ENCODE measurements at places on chromosomes 3 and 15.

DNA sequence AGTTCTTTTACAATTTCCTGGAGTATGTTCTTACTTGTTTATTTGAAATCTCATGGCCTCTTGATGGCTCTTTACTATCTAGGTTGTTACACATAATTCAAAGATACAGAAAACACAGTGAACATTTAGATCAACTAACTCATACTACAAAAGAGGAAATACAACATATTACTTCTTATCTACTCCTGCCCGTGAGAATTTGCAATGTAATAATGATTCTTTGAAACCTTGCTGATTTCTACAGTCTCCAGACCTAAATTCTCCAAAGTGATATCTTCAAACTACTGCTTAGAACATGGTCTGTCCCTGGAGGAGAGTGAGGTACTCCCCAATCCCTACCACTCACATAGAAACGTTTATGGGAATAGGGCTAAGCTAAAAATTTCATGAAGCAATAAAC is 29.9 kb upstream of the GOLGA8B start:
- DNase-seq = no peak

- DNase-seq = no peak
Measured at GRCh38 chr3:108319428-108320082, 23.2 kb downstream of the HHLA2 start.

GRCh38 chr15:83164111-83164770 is 43.4 kb downstream of the HDGFL3 start:
- no peak for DNase-seq

DNA sequence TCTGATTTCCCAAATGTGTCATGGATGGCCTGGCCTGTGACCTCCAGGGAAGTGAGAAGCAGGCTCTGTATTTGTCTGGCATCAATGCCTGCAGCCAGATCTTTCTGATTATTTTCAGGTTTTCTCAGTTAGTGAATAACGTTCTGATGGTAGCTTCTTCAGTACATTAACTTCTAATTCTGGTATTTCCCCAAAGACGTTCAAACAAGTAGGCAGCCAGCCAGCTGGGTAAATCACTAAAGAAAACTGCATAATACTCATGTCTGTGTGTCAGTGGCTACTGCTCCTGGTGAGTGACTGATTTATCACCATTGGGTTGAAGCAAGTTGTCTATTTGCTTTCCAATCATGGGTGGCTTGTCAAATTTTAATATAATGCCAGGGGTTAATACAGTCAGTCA is 162.6 kb upstream of the PFN2 start:
- DNase-seq = no peak

- no peak for DNase-seq
Measured at GRCh38 chr3:139564294-139564861, 24.8 kb upstream of the RBP1 start.
